ENCODE measurements at places on chromosomes 4 and X.

DNA sequence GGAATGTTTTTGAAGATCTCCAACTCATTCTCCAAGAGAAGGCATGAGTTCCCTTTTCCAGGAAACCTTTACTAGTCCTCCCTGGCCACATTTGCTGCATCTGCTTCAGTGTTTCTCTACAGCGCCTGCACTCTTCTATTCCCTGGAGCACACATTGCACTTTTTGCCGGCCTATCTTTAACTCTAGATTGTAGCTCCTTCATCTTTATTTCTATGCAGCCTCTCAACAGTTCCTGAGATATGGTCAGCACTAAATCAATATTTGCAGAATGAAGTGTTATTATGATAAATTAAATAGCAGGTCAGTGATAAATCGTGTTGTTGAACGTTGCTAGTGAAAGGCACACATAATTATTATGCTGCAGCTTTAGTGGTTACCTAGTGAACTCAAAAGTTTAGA lies 88.3 kb downstream of the VCX3A start:
- DNase-seq: no peak

DNA sequence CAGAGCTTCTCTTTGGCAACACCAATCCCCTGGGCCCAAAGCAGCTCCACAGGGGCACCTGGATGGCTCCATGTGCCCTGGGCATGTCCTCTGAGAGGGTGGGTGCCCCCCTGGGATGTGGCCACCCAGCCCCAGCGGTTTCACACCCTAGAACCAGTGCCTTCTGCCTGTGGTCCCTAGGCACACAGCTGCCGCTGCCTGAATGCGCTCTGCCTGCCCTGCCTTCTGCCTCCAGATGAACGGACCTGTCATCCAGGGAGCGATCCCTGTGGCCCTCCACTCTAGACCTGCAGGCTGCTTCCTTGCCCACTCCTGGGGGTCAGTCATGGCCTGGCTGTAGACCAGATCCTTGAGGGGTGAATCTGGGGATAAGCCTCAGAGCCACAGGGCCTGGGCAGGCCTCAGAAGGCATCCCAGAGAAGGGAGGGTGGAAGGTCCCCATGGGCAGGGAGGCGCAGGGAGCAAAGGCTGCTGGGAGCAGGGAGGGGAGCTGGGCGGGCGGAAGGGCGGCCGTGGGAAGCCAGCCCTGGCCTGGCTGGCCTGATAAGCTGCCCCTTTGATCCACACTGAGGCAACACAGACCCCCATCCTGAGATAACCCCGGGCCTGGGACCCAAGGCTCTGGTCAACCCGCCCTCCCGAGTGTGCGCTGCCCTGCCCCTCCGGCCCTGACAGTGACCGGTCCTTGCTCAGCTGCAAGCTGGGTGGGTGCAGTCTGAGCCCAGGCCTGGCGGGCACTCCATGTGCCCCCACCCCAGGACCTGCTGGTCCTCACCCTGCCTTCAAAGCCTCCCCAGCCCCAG lies 8.1 kb upstream of the FGFR3 start:
- no peak for DNase-seq

DNA sequence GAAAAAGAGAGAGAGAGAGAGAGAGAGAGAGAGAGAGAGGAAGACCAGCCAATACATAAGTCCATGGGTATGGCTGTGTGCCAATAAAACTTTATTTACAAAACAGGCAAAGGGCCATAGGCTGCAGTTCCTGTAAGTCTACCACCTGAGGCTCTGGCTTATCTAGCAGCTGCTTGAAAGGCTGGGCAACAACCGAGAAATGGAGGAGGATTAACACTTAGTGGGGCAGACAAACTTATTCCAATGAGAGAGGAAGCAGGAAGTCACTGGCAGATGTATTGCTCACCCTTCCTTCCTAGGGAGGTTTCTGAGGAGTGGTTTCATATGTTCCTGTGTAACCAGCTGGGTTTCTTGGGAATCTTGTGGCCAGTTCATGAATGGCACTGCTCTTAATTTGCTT lies 4.7 kb upstream of the GPR143 start:
- DNase-seq: no peak

DNA sequence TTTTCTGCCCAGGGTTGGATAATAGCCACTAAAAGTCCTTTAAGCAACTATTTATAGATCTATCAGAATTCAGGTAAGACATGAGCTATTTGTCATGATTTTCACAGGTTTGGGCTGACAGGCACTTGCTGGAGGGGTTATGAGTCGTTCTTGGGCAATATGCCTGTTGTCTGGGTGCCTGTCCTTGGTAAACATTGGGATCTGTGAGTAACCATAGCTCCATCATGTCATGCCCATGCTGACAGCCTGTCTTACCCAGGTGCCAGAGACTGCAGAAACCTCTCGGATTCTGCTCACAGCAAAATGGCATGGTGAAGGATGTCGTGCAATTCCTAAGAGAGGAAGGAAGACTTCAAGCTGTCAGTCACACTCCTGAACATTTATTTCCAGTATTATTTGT lies 116.0 kb upstream of the PUDP start:
- no peak for DNase-seq

DNA sequence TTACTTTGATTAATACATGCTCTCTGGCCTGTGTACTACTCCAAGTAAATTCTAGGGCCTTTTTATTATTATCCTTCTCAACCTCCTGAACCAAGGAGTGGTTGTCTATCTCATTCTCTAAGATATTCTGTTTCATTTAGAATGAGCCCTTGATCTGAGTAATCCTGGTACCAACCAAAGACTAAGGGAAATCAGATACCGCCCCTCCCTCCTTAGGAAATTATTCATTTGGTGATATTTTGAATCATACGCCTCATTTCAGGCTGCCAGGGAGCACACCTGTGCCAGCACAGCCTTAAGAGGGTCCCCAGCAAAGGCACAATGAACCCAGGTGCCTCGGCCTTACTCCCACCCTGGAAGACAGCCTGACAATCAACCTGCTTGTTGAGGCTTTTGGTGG lies 73.2 kb upstream of the STARD8 start:
- DNase-seq: no peak

DNA sequence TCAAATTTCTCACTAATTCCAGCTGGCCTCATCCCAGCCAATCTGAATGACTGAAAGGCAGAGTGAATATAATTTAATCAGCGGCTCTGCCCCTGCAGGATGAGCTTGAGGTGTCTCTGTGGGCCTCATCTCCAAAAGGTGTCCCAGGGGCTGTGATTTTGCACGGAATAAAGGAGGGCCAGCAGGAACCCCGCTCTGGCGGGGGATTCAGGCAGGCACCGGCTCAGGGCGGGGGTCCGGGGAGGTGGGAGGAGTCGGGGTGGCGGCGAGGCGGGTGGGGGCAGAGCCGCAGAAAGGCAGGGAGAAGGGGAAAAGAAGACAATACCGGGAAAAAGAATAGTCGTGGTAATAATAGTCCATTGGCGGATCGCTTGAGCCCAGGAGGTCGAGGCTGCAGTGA lies 16.0 kb upstream of the ERCC6L start:
- DNase-seq: no peak

DNA sequence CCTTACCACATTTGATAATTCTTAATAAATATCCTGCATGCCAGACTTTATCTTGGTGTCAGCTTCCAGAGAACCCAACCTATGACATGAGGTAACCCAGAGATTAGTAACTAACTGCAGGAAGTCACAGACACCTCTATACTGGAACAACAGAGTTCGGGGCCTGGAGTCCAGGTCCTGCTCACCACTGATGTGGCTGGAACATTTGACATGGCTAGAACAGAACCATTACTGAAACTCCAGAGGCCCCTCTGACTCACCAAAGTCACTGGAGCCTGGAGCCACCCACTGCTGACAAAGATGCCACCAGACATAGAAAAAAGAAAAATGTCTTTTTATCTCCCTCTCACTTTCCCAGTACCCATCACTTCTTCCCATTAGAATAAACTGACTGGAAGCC lies 403.7 kb downstream of the MID1IP1 start:
- peak; percentile 7 for DNase-seq

- no peak for DNase-seq
These were observed 42.4 kb downstream of the KDM6A start for GRCh38 chrX:44915361-44915868.

GRCh38 chr4:86496094-86497080 lies 97.7 kb upstream of the PTPN13 start:
- peak; percentile 6 for DNase-seq

GRCh38 chr4:27763830-27764525 lies 903.3 kb downstream of the STIM2 start:
- DNase-seq: no peak

DNA sequence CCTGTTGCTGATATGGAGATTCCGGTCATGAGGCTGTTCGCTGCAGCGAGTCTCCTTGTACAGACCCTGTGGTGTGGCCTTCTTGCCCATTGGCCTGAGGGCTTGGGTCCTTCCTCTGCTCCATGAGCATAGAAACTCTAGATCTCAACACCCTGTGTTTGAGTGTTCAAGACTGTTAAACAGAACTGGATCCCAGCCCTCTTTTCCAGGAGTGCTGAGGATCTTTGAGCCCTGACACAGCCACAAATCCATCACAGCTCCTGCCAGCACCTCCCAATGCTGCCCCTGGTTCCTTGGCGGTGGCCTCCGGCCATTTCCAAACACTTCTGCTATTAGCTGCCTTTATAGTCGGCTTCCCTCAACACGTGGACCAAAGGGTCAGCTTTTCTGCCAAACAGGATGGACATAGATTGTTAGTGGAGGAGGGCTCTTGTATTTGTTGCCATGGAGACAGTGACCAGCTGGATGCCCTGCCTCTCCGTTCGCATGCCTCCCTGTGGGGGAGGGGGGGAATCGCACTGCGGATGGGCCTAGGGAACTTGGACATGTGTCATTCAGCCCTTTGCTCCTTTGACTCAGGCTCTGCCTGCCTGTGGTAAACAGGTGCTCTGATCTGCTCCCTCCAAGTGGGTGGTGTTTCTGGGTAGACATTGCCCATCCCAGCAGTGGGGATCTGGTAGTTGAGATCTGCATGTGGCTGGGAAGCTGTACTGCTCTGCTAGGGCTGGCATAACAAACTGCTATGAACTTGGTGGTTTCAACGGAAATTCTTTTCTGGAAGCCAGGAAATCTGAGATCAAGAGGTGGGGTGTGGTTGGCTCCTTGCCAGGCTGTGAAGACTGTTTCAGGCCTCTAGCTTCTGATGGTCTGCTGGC lies 6.9 kb upstream of the WDR1 start:
- no peak for DNase-seq

- no peak for DNase-seq
These were observed 646 bp upstream of the SLC7A11 start for GRCh38 chr4:138242834-138243156.

- no peak for DNase-seq
These were observed 575.4 kb downstream of the SPRY1 start for GRCh38 chr4:123972031-123972430.

- DNase-seq: no peak
These were observed 35.9 kb downstream of the SLC9A6 start for GRCh38 chrX:136021160-136021559.

DNA sequence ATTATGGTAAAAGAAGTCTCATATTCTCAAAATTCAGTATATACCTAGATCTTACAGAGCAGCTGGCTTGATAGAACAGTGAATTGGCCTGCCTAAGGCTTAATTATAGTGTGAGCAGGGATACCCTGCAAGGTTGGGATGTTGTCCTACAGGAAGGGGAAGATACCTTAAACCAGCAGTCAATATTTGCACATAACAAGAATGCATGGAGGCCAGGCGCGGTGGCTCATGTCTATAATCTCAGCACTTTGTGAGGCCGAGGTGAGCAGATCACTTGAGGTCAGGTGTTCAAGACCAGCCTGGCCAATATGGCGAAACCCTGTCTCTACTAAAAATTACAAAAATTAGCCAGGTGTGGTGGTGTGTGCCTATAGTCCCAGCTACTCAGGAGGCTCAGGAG lies 58.7 kb upstream of the ABCG2 start:
- no peak for DNase-seq

DNA sequence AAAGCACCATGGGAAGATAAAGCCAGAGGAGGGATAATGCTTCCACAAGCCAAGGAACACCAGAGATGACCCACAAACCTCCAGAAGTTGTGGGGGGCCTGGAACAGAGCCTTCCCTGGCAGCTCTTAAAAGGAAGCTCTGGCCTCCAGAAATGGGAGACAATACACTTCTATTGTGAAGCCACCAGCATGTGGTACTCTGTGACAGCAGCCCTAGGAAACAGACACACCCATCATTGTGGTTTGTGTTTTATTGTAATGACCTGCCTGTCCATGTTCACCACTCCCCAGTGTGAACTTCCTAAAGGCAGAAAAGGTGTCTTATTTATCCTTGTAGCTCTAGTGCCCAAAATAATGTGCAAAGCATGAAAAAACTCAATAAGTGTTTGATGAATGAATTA lies 264.1 kb upstream of the GATB start:
- DNase-seq: no peak
